Germinal center (tissue), 1 donor: ENCODE measurements at places on chromosomes 4 and X.
A peak's percentile ranks its signal among the peaks of the same experiment; 100 is the strongest.

- DNase-seq = no peak
Measured at GRCh38 chr4:17945303-17945702, 76.3 kb downstream of the LCORL start.

DNA sequence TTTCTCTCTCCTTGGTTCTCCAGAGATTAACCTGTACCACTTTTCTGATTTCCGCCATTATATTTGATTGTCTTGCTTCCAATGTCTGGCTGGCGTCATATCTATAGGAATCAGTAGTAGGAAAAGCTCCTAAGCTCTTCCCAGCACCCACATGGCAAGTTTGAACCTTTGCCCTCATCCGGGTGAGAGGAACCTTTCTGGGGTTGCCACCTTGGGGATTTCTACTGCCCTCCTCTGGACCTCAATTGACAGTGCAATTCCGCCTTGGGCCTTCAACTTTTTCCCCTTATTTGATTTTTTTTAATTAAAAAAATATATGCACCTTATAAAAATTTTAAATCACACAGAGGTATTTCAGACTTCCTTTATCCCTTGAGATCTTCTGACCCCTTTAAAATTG lies 2.0 kb upstream of the CXorf66 start:
- peak; percentile 6 for DNase-seq

DNA sequence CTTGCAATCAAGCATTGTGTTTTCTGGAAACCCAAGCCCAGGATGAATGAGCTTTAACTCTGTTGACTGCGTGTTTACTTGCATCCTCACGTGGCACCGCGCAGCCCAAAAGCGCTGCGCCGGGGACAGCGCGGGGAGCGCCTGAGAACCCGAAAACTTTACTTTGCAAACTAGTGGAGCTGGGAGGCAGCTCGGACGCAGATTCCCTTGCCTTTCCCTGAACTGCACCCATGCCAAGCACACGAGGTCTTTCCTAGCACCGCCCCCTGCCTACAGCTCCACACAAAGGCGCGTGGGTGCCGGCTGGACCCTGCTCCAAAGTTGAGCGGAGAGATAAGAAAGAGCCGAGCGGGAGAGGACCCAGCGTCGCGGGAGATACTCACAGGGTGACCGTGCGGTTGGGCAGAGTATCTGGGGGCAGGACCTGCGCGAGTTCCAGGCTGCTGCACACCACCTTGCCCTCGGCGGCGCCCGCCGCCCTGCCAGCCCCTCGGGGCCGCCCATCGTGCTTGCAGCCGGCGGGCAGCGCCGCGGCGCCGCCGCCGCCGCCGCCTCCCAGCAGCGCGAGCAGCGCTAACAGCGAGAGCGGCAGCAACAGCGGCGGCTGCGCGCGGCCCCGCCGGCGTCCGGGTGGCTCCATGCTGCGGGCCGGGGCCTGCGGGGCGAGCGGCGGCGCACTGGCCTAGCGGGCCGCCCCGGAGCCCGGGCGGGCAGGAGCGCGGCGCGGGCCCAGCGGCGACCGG lies 550 bp downstream of the ADGRA3 start:
- peak; percentile 33 for DNase-seq

DNA sequence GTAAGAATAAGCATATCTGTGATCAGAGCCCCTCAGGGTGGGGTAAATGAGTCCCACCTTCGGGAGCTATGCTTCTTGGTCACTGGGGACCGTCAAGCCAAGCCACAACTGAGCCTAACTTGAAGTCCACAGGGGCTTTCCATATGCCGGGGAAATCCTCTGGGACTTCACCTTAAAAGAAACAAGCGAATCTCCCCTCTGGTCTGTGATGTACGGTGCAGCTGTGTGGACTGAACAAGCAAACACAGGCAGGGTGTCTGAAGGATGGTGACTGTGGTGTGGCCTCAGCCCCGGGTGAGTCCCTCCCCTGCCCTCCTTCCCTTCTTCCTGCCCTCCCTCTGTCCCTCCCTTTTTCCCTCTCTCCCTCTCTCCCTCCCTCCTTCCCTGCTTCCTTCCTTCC lies 29.7 kb upstream of the PPP2R2C start:
- DNase-seq = no peak

DNA sequence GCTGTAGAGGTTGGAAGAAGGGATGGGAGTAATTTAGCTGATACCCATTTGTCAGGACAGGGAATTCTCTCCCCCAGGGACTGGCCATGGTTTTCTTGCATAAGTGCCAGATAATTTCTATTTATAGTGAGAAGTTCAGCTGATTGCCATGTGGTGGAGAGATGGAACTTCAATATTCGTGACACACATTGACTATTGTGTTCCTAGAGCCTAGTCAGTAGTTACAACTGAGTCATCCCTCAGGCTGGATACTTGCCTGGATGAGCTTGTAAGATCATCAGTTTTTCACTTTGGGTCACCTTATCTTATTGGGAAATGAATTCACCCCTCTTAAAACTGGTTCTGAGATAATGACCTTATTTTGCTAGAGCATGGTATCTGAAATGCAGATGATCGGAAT lies 32.2 kb downstream of the CFAP299 start:
- no peak for DNase-seq

- DNase-seq = no peak
Measured at GRCh38 chr4:185036019-185036418, 17.7 kb downstream of the HELT start.

GRCh38 chrX:5015451-5015850 lies 1213.2 kb downstream of the NLGN4X start:
- no peak for DNase-seq

- DNase-seq = no peak
Measured at GRCh38 chr4:149121023-149121404, 678.8 kb upstream of the NR3C2 start.

DNA sequence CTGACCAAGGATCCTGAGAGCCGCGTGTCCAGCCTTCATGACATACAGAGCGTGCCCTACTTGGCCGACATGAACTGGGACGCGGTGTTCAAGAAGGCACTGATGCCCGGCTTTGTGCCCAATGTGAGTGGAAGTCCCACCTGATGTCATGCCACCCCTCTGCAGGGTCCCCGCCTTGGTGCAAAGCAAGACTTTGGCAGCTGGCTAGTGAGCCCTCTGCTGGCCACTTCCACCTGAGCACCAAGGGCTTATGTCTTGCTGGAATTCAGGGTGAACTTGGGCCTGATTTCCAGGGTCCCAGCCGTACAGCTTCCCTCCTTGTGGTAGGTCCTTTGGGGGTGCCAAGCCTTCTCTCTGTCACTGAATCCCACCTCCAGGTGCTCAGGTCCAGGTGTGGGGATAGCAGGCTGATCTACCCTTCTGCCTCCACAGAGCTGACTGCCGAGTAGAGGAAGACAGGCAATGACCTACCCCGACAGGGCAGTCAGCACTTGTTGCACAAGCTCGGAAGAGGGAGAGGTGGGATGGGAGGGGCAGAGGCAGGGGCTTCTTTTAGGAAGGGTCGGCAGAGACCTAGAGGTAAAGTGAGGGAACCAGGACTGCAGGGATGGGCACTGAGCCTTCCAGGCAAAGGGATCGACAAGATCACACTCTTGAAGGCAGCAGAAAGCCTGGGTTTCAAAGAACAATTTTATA lies 248.1 kb downstream of the EVC2 start:
- DNase-seq = peak; percentile 20

DNA sequence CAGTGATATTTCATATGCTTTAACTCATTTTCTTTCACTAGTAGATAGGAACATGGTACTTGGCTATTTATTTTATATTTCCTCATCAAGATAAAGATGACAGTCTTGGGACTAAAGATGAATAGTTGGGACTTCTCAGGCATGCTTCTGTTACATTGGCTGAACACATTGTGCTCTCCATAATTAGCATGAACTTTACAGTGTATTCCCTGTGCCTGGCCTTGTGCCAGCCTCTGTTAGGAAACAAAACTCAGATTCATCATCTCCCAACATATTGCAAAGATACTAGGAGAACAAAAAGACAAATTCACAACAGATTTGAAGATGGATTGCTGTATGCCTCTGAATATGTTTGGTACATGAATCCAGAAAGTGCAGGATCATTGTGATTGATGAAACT lies 26.4 kb downstream of the GRIA2 start:
- DNase-seq = no peak

DNA sequence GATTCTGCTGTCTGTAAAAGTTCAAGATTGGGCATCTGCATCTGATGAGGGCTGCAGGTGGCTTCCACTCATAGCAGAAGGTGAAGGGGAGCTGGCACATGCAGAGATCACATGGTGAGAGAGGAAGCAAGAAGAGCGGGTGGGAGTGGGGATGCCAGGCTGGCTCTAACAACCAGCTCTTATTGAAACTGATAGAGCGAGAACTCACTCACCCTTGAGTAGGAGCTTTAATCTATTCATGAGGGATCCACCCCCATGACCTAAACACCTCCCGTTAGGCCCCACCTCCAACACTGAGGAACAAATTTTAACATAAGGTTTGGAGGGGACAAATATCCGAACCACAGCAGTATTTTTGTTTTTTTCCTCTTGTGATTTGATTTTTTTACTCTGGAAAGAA lies 45.8 kb downstream of the PHOX2B start:
- DNase-seq = no peak

DNA sequence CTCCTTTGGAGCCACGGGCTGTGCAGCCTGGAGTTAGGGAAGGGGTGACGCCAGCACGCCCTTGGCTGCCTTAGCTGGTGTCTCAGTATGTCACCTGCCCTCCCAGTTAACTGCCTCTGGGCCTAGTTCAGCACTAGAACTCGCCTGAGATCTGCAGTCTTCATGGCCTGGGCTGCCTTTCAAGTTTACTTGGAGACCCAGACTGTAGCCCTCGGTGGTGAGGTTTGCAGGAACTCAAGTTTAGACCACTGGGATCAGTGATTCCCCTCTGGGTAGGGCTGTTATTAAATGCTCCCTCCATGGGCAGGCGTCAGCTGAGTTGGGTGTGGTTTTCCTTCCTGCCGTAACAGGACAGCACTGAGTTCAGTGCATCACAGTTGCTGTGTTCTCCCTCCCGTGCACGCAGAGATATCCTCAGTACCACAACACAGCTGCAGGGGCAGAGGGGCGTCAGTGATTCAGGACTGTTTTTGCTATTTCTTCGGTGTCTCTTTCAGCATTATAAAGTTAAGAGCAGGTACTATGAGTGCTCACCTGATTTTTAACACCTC lies 30.5 kb downstream of the PLAC8 start:
- DNase-seq = no peak
